Jurkat, Clone E6-1 (cell line): ENCODE measurements at places on chromosomes 3 and 15.

DNA sequence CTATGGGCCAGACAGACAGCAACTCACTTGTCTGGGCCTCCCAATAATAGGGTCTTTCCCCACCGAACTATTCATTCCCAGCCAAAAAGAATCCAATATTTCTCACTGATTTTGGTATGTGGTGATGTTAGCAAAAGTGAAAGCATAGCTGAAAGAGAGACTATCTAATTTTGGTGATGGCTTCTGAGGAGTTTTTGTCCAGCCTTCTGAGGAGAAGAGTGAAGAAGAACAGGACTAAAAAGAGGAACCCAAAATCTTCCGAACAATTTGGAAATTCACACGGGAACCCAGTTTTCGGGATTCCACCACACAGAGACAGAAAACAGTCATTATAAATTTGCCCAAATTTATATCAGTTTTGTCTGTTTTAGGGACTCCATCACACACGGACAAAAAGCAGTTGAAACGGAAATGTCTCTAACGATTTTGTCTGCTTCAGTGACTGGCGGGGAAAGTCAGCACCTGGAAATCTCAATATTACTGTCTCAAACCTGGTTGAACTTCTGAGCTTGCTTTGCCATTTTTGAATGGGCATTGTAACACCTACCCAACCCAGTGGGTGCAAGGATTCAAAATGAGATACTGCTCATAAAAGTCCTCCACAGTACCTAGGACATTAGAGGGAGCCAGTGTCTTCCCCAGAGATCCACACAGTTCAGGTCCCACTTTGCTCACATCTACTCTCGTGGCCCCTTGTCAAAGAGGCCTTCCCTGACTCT is 9.1 kb downstream of the CD80 start:
- DNase-seq: no peak

DNA sequence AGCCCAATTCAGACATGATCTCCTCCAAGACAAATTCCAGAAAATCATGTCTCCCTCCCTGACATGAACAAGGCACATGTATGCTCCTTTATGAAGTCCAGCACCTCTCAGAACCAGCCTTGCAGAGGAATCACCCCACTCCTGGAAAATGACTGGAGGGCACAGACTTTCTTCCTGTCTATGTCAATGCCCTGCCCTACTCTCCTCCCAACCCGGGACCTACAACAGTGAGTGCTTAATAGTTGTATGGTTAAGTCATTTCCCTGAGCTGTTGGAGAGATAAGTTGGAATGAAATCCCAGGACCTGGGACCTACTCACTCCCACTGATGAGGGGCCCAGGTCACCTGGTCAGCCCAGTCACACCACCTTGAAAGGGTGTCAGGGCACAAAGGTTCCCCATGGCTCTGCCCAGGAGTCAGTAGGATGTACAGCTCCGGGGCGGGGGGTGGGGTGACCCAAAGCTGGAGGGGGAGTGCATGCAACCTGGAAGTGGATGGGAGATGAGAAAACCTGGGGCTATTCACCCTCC is 80.1 kb upstream of the HERC1 start:
- no peak for DNase-seq

GRCh38 chr3:126156468-126156867 is 23.9 kb downstream of the ALDH1L1 start:
- DNase-seq: no peak

GRCh38 chr3:29215948-29216347 is 64.9 kb upstream of the RBMS3 start:
- no peak for DNase-seq

- DNase-seq: no peak
These were observed 13.8 kb upstream of the POLR2M start for GRCh38 chr15:57692709-57693108.

- DNase-seq: no peak
These were observed 48.6 kb downstream of the RAP2B start for GRCh38 chr3:153210660-153211059.

GRCh38 chr3:105791919-105792786 is 76.7 kb downstream of the CBLB start:
- DNase-seq: no peak

DNA sequence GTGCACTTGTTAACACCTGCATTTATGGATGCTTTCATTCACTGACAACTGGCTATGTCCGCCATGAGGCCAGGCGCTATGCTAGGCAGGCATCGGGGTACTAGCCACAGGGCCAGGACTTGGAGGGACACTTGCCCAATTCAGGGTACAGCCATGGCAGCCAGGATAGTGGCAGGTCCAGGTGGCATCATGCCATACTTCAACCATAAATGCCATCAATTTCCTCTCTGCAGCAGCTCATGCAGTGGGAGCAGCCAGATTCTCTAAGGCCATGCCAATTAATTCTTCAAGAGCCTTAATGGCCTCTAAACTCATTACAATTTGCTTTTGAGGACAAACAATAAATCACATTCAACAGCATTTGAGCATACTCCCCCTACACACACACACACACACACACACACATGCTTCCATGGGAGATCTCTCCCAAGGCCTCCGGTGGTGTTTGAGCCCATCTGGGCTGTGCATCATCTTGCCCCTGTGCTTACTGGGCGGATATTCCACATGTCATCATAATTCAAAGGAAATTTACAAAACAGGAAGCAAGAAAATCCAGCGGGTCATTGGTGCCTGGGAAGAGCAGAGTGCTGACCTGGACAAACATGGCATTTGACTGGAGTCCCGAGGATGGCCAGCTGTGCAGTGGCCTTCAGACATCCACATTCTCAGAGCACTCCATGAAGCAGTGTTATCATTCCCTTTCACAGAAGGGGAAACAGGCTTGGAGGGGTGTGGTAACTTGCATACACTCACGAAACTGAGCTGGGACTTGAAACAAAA is 109.1 kb downstream of the IQSEC1 start:
- DNase-seq: no peak

- DNase-seq: no peak
These were observed 62.7 kb downstream of the CCNL1 start for GRCh38 chr3:157097198-157097597.

GRCh38 chr3:1404270-1404962 is 311.6 kb downstream of the CNTN6 start:
- no peak for DNase-seq
